ENCODE measurements at places on chromosomes 5 and 9. TPM values are rescaled to one million over a fixed set of nuclear protein-coding genes. Genes with fewer than 3 reads are reported as not detected.

DNA sequence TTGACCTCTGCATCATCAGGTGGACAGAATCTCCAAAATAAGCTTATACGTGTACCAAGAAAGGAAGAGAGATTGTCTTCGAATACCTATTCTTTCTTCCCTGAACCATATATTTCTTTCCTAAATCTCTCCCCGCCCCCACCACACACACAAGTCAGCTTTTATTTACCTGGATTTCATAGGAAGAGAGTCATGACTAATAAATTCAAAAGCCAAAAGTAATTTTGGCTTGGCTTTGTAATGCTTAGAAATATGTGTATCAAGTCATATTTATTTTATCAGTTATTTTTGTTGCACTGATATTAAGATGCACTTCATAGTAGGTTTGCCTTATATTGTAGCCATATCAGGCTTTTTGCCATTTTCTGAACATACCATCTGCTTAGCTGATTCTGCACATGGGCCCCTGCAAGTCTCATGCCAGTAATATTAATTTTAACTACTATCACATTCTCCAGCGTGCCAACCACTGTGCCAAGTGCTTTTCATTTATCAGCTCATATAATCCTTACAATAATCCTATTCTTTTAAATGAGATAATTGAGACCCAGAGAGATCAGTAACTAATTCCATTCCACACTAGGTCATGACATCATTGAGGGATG, 1405.3 kb upstream of the NUDT12 start:
- DNase-seq = no peak

DNA sequence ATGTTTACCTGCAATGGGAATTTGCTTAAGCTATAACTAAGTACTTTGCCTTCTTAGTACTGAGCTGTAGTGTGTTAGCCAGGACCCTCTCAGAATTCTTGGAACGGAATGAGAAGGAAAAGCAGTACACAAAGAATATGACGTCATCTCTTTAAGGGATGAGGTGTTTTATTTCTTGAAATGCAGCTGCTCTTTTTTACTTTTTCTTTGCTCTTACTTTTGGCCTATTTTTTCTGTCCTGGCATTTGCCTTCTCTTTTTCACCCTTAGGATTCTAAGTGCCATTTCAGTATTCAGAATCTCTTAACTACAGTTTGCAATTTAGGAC, 10.1 kb downstream of the KIF2A start:
- no peak for DNase-seq

GRCh38 chr9:110007477-110008270, 200.3 kb downstream of the C9orf152 start:
- no peak for DNase-seq

DNA sequence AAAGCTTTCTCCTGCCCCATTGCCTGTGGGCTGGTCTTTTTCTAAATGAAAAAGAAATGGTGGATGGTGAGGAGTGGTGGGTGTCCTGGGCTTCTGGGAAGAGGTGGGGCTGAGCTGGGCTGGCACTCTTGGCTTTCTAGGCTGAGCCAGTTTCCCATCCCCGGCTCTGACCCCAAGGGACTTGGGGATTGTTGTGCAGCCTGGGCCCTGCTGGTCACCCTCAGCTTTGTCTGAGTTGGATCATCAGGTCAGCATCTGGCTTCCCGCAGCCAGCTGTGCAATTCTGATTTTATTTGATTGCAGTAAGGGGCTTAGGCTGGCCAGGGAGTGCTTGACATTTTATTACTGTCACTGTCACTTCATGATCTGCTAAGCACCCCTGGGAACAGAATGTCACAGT, 25.3 kb downstream of the GLRA1 start:
- no peak for DNase-seq

- no peak for DNase-seq
Measured at GRCh38 chr5:173466227-173466626, 138.0 kb upstream of the STC2 start.

GRCh38 chr5:176789873-176790615, 20.3 kb upstream of the UNC5A start:
- DNase-seq = no peak

- no peak for DNase-seq
Measured at GRCh38 chr5:156200938-156201787, 125.8 kb upstream of the SGCD start.

DNA sequence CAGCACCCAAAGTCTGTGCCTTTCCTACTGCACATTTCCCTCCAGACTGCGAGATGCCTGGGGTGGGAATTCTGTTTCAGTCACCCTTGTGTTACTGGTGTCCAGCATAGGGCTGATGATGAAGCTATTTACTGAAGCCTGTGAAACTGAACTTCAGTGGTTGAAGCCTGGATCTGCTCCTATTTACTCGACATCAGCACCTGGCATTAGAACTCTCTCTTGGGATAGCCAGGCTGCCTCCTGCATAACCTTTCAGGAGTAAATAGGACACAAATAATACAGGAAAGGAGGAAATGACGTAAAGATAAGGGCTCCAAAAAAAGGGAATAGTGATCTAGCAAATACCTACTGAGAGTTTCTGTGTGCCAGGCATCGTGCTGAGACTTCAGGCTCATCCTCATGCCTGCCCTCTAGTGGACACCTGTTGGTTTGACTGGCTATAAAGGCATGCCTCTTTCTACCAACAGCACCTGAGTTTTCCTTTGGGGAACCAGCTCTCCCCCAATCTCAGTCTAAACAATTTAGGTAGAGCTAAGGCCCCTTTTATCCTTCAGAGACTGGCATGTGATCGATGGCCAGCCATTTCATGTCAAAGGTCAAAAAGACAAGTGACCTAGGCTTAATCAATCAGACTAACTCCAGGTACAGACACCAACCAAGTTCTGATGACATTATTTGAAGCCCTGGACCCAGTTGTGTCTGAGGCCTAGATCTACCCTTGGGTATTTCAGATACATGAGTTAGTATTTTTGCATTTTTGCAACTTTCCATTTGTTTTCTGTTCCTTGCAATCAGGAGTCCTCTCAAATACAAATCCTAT, 192.1 kb upstream of the TRIM32 start:
- DNase-seq = peak; percentile 49

DNA sequence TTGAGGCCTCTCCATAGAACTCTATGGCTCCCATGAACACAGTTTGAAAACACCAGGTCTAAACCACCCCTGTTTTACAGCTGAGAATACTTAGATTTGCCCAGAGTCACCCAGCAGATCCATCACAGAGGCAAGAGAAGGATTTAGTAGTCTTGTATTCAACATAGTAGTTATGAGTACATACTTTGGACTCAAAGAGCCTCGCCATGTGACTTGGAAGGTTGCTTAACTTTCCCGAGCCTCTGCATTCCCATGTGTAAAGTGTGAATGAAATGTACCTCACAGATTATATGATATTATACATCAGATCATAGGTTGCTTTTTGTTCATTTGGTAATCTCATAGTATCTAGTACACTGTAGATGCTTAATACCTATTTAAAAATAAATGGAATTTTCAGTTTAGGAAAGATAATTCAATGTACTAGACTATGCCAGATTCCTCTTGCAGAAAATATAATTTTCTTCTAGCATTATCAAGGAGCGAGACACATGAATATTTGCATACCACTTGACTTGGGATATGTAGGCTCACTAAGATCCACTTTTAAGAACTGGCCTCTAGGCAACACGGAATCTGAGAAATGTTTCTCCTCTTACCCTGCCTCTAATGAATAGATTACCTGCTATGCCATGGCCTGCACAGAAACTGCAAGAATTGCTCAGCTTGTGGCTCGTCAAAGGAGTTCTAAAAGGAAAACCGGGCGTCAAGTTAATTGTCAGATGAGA, 18.6 kb downstream of the TDRD7 start:
- peak; percentile 28 for DNase-seq

DNA sequence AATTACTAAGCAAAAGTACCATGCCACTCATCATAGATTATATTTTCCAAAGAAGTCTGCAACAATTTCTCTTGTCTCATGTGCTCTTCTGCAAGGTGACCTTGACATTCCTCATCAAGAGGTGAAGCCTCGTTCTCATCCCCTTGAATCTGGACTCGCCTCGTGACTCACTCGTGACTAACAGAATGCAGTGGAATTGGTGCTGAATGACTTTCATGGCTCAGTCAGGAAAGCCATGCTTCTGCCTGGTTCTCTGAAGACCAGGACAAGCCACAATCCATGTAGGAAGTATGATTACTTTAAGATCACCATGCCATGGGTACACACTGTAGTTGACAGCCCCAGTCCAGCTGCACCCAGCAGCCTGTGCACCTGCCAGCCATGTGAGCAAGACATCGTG, 335.8 kb downstream of the GADD45G start:
- DNase-seq = peak; percentile 26

The MARCHF3 gene
- 9.4 TPM for total RNA-seq

The GMCL2 gene
- not detected for total RNA-seq

The RASEF gene
- 18.9 TPM for total RNA-seq

The TIMD4 gene
- total RNA-seq = 0.28 TPM

Measured in hepatocyte (in vitro differentiated cells).